CD14-positive monocyte (primary cell): ENCODE measurements at places on chromosomes 12 and 14. TPM values are rescaled to one million over a fixed set of nuclear protein-coding genes. Genes with fewer than 3 reads are reported as not detected.

The SBNO1 gene
- polyA plus RNA-seq: 16.9 TPM

The MIPOL1 gene
- not detected for polyA plus RNA-seq

The LRFN5 gene
- polyA plus RNA-seq: not detected

The NFE2 gene
- 79.5 TPM for polyA plus RNA-seq

The GZMB gene
- polyA plus RNA-seq: 1.3 TPM

DNA sequence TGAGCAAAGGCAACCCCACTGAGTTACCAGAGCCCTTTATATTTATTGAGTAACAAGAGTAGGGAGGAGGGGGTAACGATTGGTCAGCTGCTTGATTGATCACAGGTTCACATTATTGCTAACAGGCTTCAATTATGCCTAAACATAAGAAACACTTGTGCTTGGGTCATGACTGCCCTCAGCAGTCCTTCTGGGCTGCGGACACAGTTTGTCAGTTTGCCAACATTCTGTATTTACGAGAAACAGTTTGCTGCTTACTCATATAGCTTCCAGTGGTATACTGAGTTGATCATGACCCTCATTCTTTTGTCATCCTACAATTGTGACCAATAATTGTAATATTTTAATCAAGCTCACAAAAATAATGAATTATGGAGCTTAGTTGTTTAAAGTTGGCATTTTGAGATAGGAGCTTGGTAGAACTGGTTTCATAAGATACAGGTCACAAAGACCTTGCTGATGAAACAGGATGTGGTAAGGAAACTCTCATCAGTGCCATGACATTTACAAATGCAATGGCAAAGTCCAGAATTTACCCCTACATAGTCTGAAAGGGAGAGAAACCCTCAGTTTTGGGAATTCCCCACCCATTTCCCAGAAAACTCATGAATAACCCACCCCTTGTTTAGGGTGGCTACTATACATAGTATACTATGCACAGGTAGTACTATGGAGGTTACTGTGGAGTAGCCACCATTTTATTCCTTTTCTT is 1421.0 kb upstream of the FLRT2 start:
- DNase-seq: no peak

GRCh38 chr12:10641735-10642500 is 28.5 kb upstream of the MAGOHB start:
- DNase-seq: no peak

GRCh38 chr14:57659052-57659451 is 165.4 kb upstream of the CCDC198 start:
- DNase-seq: no peak

DNA sequence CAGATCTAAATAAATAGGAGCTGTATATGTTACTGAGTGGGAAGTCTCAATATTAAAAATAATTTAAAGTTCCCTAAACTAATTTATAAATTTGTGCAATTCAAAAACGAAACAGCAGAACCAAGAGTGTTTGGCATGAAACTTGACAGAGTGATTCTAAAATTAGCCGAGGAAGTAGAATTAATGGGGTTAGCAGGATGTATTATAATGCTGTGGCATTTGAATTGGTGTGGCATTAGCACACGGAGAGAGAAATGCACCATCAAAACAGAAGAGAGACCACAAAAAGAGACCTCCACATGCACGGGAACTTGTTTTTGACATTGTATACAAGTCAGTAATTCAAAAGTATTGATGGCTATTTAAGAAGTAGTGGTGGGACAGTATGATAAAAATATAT is 366.0 kb upstream of the RGS6 start:
- no peak for DNase-seq

DNA sequence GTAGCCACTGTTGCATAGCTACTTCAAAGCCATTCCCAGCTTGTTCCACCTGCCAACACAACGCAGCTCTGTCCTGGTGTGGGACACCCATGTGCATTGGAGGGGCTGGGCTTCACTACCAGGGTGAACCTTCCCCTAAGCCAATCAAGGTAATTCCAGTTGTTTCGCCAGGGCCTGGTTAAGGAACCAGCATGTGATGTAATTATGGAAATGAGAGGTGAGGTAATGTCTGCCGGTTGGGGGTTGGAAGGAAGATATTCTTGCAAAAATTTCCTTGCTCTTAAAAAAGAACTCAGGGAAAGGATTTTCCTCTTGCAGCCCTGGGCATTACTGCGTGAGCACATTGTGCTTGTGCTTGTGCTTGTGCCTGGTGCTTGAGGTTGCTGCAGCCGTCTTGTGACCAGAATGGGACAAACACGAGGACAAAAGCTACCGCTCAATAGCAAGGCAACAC is 14.9 kb downstream of the TUBA1C start:
- DNase-seq: peak; percentile 66

DNA sequence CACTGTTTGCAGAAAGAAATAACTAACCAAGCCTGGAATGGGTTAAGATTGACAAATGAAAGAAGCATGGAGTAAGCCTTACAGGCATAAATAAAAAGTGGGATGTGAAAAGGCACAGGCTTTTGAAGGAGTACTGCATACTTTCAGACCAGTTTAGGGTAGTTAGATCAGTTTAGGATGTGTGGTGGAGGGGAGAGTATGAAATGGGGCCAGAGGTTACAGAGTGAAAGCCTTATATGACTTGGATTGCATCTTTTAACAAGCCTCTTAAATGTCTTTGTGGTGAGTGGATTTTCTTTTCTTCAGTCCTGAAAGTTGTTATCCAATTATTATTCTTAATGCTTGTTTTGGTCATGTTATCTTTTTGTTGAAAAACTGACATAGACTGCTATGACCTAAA is 52.2 kb upstream of the TRHDE start:
- no peak for DNase-seq

DNA sequence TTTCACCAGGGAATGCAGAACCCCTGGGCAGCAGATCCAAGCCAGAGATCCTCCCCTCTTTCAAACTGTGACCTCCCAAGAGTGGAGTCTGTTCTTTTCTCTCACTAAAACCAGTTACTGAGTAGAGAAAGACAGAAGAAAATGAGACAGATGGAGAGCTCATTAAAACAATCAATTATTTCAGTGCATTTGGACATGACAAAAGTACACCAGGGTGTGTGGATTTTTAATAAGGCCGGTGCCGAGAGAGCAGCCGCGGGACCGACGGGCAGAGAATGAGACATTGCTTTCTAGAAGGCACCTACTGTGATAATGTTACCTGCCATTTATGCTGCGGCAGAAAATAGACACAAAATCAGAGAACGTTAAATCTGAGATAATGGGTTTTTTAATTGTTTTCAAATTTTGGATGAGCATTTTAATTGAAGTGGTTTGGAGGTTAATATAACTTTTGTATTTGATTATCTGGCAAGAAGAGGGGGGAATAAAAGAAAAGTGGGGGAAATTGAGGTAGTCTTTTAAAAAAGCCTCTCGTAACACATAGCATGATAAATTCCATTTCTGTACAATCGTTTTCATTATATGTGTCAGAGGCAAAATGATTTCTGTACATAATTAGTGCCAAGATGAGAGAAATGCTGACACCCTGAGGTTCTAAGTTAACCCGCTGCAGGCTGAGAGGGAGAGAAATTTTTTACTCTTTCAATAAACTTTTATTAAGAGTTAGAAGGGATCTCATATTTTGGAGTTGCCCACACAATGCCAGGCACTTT is 70.8 kb downstream of the HSPB8 start:
- DNase-seq: no peak

DNA sequence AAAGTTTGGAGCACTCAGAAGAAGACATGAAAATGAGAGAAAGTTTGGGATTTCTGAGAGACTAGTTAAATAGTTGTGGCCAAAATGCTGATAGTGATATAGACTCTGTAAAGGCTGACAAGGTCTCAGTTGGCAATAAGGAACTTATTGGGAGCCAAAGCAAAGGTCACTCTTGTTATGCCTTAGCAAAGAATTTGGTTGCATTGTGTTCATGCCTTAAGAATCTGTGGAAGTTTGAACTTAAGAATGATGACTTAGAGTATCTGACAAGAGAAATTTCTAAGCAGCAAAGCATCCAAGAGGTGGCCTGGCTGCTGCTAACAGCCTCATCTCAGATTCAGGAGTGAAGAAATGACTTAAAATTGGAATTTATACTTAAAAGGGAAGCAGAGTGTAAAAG is 113.8 kb downstream of the PIK3C2G start:
- no peak for DNase-seq

- DNase-seq: no peak
Observed at GRCh38 chr12:15130541-15130940, 90.7 kb downstream of the RERG start.

GRCh38 chr12:65779946-65780345 is 44.3 kb upstream of the HMGA2 start:
- DNase-seq: no peak

DNA sequence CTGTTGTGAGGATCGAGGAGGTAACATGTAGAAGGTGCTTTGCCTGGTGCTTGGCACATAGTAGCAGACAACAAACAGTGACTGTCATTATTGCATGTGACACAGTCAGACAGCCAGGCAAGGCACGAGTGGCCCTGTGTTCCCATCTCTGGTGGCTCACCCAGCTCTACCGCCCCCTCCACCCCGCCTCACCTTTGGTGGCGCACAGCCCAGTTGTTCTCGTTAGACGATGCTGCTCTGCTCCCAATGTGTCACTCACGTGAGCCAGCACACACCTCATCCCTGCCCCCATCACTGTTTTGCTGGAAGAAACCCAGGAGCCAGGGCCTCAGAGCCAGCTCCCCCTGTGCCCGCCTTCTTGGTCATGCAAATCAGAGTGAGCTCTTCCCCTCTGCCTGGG is 113.3 kb downstream of the CALM1 start:
- DNase-seq: no peak

DNA sequence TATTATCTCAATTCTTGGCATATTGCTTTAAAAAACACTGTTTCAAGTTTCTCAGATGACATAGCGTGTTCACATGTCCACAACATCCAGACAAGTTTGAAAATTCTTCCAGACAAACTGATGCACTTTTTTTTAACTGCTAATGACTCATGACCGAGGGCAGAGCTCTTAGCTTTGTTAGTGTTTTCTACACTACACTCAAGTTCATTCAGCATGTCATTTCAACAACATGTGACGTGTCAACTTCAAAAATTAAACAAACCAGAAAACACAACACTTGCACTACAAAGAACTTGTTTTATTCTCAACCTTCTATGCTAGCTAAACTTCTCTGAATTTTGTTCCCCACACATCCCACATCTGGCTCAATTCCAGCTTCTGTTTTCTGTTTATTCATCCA is 1186.3 kb upstream of the FLRT2 start:
- DNase-seq: no peak

DNA sequence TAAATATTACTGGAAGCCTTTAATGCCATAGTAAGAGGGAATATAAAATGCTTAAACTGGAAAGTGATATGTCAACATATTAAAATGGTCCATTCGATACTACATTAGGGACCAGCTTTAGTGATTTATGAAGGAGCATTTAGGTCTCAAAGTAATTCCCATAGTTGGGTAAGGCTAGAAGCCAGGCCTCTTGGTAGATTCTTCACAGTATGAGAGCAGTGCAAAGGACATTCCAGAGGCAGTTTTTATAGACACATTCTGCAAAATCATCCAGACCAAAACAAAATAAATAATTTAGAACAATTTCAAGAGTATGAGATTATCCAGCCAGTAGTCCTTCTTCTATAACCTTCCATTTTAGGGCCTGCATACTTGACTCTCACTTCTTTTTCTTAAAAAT is 142.6 kb upstream of the PDZRN4 start:
- DNase-seq: no peak

DNA sequence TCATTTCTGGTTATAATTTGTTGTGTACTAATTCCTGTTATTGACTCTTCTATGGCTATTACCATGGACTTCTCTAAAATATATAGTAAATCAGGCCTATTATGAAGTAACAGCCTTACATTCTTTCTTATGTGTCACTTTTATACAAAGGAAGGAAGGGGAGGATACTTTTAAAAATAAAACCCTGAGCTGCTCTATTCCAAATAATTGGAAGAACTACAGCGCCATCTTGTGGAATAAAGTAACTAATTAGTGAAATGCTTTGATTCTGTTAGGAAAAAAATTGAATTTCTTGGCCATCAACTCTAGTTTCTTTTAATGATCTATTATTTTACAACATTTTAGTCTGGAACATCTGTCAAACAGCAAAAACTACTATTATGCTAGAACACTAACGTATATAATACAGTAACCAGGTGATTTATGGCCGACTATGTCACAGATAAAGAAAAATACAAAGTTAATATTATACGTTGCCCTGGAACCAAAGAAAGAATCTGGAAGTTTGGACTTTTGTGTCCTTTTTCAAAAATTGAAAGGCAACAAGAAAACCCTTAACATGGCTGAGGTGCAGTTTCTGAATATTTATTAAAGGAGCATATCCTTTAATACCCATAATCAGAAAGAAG is 55.0 kb upstream of the NELL2 start:
- DNase-seq: peak; percentile 6

DNA sequence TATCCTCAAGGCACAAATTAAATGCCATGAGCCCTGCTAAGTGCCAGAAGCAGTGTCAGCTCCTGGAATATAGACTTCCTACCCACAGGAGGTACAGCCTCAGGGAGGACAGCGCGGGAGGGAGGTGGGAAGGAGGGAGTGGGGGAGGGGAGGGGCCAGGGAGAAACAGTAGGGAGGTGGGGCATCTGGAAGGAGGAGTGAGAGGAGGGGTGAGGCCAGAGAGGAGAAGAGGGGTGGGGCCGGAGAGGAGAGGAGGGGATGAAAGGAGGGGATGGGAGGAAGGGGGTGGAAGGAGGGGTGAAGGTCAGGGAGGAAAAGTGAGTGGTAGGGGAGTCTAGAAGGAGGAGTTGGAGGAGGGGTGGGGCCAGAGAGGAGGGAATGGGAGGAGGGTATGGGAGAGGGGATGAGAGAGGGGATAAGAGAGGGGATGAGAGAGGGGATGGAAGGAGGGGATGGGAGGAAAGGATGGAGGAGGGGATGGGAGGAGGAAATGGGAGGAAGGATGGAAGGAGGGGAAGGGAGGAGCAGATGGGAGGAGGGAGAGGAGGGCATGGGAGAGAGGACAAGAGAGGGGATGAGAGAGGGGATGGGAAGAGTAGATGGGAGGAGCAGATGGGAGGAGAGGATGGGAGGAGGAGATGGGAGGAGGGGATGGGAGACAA is 9.2 kb upstream of the CCDC197 start:
- no peak for DNase-seq

- DNase-seq: no peak
Observed at GRCh38 chr12:33438851-33439586, 600 bp downstream of the SYT10 start.

DNA sequence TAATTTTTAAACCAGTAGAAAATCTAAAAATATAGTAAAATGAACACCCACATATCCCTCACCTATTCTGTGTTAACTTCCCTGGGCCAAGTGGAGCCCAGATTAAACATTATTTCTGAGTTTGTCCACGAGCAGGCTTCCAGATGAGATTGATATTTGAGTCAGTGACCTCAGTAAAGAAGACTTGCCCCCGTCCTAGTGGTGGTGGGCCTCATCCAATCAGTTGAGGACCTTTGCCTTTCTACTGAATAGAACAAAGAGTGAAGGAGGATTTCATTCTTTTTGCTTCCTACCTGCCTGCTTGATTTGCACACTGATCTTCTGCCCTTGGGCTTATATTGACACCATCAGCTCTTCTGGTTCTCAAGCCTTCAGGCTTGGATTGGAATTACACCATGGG is 174.7 kb upstream of the PLEKHG7 start:
- no peak for DNase-seq
